ENCODE measurements at places on chromosomes 1 and 21.
A peak's percentile ranks its signal among the peaks of the same experiment; 100 is the strongest.

GRCh38 chr1:74728736-74729135 lies 4.1 kb downstream of the CRYZ start:
- no peak for DNase-seq

DNA sequence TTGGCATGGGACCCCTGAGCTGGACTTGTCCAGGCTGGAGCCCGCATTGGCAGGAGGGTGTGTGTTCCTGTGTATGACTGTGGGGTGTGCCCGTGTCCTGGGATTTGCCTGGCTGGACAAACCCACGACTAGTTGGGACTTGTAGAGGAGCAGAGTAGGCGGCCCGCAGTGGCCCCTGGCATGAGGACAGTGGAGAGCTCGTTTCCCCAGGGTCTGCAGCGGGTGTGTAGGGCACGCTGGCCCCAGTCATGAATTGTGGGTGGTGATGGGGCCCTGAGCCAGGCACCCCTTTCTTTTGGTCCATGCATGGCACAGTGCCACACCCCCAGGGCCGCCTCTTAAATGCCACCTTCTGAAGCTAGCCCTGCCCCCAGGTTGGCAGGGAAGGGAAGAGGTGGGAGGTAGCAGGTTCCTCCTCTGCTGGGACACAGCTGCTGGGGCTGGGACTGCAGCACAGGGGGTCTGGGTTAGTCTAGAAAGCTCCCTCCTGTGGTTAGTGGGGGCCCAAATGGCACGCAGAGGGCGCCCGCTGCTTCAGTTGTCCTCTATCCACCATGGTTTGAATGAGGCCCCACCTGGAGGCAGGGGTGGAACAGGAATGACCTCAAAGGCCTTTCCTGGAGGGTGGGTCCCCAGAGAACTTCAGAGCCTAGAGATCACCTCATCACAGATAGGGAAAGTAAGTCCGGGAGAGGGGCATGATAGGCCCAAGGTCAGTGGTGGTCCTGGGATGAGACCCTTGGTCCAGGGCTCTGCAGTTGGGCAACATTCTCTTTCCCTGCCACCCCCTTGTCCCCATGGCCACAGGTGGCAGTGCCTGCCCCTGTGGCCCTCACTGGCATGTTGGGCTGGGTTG lies 4.1 kb downstream of the CROCC start:
- DNase-seq = no peak

- DNase-seq = no peak
These were observed 118.8 kb downstream of the CCDC185 start for GRCh38 chr1:223512057-223512456.

DNA sequence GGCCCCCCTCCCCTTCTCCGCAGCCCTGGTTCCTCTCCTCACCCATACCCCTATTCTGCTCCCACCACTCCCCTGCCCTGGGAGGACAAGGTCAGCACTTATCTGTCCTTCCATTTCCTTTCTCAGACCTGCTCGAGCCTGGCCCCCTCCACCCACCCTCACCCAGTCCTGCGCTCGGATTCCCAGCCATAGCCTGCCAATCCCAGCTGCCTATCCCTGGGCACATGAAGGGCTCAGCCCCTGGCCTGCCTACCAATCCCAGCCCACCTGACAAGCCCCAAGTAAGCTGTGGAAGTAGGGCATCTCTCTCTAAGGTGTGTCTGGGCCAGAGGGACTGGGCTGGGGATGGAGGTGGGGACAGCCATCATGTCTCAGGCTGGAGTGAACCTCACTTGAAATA lies 5.4 kb downstream of the BLACAT1 start:
- no peak for DNase-seq

DNA sequence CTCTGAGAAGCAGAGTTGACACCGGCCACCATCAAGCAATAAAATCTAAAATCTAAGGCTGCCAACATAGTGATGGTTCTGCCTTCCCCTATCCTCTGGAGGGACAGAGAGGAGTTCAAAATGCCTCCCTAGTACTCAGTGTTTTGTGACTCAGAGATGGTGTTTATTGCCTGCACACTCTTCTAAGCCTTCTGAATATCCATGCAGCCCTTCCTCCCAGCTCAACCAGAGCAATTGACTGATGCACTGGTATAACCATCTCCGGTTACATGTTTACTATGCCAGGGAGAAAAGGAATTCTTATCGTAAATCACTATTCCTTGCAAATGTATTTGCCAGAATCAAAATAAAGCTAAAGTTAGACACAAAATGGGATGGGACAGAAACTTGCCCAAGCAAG lies 132.9 kb upstream of the RAB4A start:
- DNase-seq = no peak

DNA sequence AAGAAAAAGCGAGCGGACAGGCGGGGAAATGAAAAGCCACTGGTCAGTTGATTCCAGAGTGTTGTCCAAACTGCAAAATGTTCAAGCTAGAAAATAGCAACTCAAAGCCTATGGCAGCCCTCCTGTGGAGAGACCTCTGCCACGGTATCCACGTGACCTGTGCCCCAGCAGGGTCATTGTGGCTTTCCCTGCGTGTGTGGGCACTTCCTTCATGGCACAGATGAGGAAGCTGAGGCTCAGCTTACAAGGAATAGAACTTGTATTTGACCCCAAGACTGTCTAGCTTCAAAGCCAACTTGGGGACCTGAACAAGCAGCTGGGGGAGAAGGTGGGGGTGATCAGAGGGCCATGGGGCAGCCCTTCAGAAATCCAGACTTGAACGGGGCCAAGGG lies 15.6 kb upstream of the PLEKHG5 start:
- DNase-seq = no peak

GRCh38 chr1:7425771-7426170 lies 345.3 kb upstream of the VAMP3 start:
- DNase-seq = no peak

GRCh38 chr1:21663951-21664805 lies 5.0 kb downstream of the RAP1GAP start:
- DNase-seq = no peak

DNA sequence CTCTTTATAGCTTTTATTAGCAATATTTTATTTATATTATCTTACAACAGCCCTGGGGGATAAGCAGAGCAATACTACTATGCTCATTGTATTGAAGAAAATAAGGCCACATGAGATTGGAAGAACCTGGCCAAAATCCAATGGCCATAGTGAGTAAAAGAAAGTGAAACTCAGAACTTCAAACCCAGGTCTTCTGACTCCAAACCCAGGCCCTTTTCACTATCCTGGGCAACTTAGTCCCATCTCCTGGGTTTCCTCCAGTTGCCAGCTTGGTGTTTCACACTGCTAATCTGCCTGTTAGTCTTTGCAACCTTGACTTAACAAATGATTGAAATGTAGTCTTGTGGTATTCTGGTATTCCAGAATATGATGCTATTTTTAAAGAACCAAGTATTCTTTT lies 22.4 kb upstream of the EXO1 start:
- DNase-seq = no peak

DNA sequence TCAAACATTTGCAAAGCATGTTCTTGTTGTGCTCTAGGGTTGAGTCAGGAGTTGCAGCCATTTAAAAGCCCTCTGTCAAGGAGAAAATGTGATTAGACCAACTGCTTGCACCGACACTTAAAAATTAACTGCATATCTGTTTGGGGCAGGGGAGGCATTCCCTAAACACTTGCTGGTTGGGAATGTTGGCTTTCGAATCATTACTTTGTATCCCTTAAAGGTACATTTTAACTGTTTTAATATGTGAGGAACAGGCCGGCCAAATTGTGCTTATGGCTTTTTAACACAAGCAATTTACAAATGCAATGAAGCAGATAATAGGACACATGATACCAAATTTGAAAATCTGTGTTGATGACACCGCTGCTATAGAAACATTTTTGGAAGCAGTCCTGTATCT lies 159.1 kb downstream of the LHX8 start:
- DNase-seq = no peak

DNA sequence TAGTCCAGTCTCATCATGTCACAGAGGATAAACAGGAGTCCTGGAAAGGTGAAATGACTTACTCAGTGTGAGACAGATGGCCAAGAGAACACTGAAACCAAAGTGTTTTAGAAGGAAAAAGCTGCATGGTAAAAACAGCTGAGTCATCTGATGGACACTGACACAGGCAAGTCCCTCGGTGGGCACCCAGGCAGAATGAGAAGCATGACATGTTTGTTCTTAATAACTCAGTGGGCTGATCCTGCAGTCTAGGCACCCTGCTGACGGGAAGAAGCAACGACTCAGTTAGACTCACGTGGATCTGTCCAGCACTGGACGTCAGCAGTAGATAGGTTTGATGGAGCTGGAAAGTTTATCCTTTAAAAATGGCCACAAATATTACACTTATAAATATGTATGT lies 116.9 kb downstream of the RGS7 start:
- no peak for DNase-seq

DNA sequence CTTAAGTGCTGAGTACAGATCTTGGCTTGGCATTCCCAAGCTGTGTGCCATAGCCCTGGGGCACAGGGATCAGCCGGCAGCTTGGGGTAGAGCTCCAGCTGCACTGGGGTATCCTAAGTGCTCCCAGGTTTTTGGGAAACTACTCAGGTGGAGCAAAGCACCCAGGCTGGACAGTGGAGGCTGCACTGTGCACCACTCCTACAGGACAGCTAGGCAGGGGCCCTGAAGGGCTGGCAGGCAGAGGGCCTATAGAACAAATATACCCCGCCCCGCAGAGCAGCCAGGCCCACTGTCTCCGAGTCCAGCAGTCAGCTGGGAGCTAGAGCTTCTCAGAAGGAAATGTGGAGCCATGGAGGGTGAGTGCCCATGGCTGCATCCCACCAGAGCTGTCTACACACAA lies 691.7 kb upstream of the ADGRL2 start:
- no peak for DNase-seq

DNA sequence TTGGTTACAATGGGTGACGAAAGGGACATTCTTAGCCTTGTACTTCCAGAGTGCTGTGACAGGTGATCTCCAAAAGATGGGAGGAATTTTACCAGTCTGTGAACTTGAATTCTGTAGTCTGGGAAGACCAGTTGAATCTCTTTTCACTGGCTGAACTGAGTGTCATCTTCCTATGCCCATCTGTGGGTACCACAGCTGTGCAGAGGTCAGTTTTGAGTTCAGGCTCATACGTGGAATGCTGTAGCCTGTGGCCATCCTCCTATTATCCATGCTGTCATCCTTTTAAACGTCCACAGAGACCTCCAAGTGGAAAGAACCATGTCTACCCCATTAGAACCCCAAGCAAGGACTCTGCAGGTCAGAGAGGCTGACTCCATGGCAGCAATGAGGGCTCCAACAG lies 32.1 kb downstream of the TMEM51 start:
- DNase-seq = no peak

GRCh38 chr1:176046926-176047325 lies 160.2 kb downstream of the COP1 start:
- DNase-seq = no peak

GRCh38 chr1:1169429-1170214 lies 4.1 kb upstream of the TTLL10 start:
- DNase-seq = no peak

- peak; percentile 26 for DNase-seq
These were observed 65.5 kb upstream of the LAPTM5 start for GRCh38 chr1:30822966-30823581.

DNA sequence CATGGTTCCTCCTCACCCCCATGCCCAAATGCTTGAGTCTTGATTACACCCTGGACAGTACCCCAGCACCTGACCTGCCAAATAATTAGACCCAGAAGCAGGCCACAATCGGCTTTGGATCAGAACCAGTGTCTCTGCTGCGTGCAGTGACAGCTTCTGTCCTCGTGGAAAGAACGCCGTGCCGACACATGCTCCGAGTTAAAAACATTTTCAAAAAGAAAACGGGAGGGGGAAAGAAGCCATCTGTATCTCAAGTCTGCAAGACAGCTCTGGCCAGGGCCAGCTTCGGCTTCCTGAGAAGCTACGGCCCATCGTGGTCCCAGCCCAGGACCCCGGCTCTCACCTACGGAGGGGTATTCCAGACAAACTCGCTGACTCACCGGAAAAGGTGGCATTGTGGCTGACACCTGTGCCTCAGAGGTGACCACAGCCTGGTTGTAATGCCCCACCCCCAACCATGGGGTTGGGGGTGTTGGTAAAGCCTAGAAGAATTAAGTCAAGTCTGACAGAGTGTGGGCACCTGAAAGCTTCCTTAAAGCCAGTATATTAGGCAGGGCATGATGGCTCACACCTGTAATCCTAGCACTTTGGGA lies 25.8 kb downstream of the SSBP3 start:
- DNase-seq = no peak

DNA sequence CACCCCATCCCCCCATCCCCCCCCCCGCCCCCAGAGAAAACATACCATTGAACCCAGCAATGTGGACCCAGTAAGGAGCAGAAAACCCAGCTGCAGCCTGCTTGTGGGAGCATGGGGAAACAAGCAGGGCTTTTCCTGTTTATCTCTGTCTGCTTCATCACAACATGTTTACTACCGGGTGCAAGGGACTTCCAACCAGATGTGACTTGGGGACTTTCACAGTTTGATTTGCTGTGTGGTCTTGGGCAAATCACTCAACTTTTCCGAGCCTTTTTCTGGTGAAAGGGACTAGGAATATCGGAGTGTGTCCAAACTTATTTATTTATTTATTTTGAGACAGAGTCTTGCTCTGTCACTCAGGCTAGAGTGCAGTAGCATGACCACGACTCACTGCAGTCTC lies 3.2 kb downstream of the TMCC2 start:
- no peak for DNase-seq

GRCh38 chr1:156347331-156347730 lies 9.0 kb downstream of the TSACC start:
- no peak for DNase-seq

- no peak for DNase-seq
These were observed 26.6 kb downstream of the SDE2 start for GRCh38 chr1:225972344-225973152.

DNA sequence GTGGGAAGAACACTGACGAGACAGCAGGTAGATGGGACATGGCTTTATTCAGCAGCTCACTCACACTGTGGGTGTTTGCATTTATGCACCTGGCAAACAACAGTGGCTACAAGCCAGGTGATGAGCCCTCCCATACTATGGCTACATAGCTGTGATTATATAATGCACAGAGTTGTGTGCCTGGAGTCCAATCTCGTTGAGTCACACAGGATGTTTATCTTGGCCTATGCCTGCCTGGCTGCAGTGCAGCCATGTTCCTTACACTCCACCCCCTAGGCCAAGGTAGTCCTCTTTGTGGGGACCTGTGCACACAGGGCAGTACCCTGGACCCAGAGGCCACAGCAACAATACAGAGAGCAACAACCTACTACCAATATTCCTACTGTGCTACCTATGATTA lies 1643.8 kb downstream of the MRPL39 start:
- DNase-seq = no peak

GRCh38 chr1:22045604-22046228 lies 6.8 kb upstream of the CDC42 start:
- no peak for DNase-seq
